ENCODE measurements at places on chromosomes 3 and 15. TPM values are rescaled to one million over a fixed set of nuclear protein-coding genes. Genes with fewer than 3 reads are reported as not detected.
A peak's percentile ranks its signal among the peaks of the same experiment; 100 is the strongest.

- no peaks in the 10 kb centered on the region for H3K27me3 ChIP-seq
- DNase-seq = no peak
- H3K4me3 ChIP-seq = no peak overlapping the region
- H3K27ac ChIP-seq = no peak overlapping the region
- H3K4me1 ChIP-seq = no peaks in the 10 kb centered on the region
- H3K36me3 ChIP-seq = no peaks in the 10 kb centered on the region
Measured at GRCh38 chr15:60957111-60957510, 272.0 kb downstream of the RORA start.

GRCh38 chr15:81865850-81866537, 179.8 kb downstream of the MEX3B start:
- no peaks in the 10 kb centered on the region for H3K4me1 ChIP-seq
- no peak overlapping the region for H3K27ac ChIP-seq
- no peaks in the 10 kb centered on the region for H3K27me3 ChIP-seq
- no peak overlapping the region for H3K4me3 ChIP-seq
- H3K36me3 ChIP-seq = no peaks in the 10 kb centered on the region

GRCh38 chr3:58801541-58801940, 135.0 kb upstream of the FAM3D start:
- no peak for DNase-seq
- H3K27me3 ChIP-seq = no peaks in the 10 kb centered on the region
- H3K36me3 ChIP-seq = no peaks in the 10 kb centered on the region
- no peak overlapping the region for H3K4me3 ChIP-seq

NR1I2 gene
- total RNA-seq = 220 TPM

DNA sequence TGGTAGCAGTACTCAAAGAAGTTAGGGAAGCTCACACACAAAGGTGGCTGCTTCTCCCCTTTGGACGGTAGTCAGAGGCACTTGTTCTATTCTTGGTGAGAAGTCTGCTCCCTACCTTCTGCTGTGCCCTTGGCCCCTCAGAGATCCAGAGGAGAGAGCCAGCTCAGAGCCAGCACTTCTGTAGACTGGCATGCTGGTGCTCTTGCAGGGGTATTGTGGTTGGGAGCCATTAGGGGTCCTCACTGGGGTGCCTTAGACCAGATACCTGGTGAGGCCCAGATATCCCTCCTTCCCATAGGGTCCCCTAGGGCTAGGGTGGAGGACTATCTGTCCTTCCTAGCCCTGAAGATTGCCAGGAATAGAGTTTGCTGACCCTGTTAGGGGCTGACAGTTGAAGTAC, 140.6 kb downstream of the EEFSEC start:
- H3K36me3 ChIP-seq = no peaks in the 10 kb centered on the region
- H3K27ac ChIP-seq = no peak overlapping the region
- DNase-seq = no peak
- no peak overlapping the region for H3K4me3 ChIP-seq

DNA sequence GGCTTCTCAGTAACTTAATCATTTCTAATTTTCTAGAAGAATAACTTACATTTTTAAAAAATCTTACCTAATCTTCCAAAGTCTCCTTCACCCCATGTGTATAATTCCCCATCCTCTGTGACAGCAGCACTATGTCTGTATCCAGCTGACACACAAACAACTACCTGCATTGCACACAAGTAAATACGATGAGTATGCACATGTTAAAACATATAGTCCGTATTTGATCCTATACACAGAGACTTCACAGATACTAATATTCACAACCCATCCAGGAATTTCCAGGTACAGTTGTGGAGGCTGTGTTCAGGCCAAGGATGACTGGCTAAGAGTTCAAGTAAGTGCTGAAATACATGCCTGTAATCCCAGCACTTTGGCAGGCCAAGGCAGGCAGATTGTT, 78.6 kb downstream of the HERC1 start:
- no peak overlapping the region for H3K27ac ChIP-seq
- DNase-seq = no peak
- H3K4me1 ChIP-seq = peaks cover 6% of the 10 kb centered on the region
- no peaks in the 10 kb centered on the region for H3K27me3 ChIP-seq
- no peaks in the 10 kb centered on the region for H3K36me3 ChIP-seq
- no peak overlapping the region for H3K4me3 ChIP-seq

DNA sequence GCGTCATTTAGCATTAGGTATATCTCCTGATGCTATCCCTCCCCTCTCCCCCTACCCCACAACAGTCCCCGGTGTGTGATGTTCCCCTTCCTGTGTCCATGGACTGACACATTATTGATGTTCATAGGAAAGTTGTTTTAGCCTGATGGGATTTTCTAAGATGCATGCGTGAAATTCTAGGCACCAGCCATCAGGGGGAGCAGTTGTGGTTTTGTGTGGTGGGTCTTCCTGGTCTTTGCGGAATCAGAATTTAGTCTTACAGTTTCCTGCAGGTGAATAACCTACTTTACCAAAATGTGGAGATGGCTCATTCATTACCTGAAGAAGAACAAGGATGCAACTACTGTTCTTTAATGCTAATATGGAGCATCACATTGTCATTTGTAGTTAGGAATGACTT, 455.0 kb upstream of the THBS1 start:
- H3K27me3 ChIP-seq = no peaks in the 10 kb centered on the region
- no peak overlapping the region for H3K27ac ChIP-seq
- no peaks in the 10 kb centered on the region for H3K36me3 ChIP-seq
- peak; percentile 32 for DNase-seq

USP4 gene
- 31.9 TPM for total RNA-seq

- no peaks in the 10 kb centered on the region for H3K36me3 ChIP-seq
- H3K4me1 ChIP-seq = no peaks in the 10 kb centered on the region
- no peak overlapping the region for H3K27ac ChIP-seq
Measured at GRCh38 chr3:39208463-39209055, 16.2 kb upstream of the XIRP1 start.

- H3K27me3 ChIP-seq = peaks cover 100% of the 10 kb centered on the region
- H3K4me1 ChIP-seq = peaks cover 13% of the 10 kb centered on the region
- DNase-seq = no peak
- no peak overlapping the region for H3K4me3 ChIP-seq
Measured at GRCh38 chr15:89412905-89413411, 78.3 kb upstream of the POLG start.

DNA sequence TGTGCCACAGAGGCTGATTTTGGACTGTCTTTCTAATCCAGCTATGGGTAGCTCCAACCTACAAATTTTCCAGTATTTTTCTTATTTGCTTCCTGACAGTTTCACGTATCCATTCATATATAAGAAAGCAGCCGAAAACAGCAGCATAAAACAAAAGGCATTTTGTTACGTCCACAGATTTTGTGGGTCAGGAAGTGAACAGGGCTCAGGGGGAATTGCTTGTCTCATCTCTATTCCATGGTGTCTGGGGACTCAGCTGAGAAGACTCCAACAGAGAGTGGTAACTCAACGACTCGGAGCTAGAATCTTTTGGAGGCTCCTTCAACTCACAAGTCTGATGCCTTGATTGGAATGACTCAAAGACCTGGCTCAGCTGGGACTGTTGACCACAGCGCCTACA, 11.7 kb upstream of the SAMMSON start:
- H3K27me3 ChIP-seq = no peaks in the 10 kb centered on the region
- no peak overlapping the region for H3K27ac ChIP-seq
- DNase-seq = no peak

GRCh38 chr3:120824613-120825012, 82.1 kb downstream of the GTF2E1 start:
- no peak for DNase-seq
- H3K27me3 ChIP-seq = no peaks in the 10 kb centered on the region
- no peak overlapping the region for H3K27ac ChIP-seq
- no peak overlapping the region for H3K4me3 ChIP-seq
- no peaks in the 10 kb centered on the region for H3K36me3 ChIP-seq
- H3K4me1 ChIP-seq = peaks cover 6% of the 10 kb centered on the region

DNA sequence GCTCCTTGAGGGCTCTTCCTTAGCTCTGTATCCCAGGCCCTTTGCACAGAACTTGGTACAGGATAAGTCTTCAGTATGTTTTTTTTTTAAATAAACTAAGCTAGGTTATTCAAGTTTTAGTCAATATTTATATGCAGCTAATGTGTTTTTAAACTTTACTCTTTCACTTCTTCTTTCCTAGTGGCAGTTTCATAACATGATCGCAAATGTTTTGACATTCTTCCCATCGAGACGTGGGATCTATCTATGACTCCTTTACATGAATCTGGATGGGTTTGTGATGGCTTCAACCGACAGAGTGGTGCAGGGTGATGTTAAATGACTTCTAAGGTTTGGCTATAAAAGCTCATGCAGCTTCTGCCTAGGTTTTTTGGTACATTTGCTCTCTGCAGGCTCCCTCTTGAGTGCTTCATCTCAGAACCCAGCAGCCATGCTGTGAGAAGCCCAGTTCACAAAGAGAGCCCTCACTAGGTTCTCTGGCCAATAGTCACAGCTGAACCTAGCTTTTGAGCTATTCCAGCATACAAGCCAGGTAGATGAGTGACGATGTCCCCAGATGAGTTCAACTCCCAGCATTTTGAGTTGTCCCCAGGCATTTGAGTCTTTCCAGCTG, 13.5 kb upstream of the MECOM start:
- DNase-seq = no peak
- no peak overlapping the region for H3K4me3 ChIP-seq
- no peaks in the 10 kb centered on the region for H3K36me3 ChIP-seq
- H3K4me1 ChIP-seq = no peaks in the 10 kb centered on the region
- H3K27ac ChIP-seq = no peak overlapping the region

DNA sequence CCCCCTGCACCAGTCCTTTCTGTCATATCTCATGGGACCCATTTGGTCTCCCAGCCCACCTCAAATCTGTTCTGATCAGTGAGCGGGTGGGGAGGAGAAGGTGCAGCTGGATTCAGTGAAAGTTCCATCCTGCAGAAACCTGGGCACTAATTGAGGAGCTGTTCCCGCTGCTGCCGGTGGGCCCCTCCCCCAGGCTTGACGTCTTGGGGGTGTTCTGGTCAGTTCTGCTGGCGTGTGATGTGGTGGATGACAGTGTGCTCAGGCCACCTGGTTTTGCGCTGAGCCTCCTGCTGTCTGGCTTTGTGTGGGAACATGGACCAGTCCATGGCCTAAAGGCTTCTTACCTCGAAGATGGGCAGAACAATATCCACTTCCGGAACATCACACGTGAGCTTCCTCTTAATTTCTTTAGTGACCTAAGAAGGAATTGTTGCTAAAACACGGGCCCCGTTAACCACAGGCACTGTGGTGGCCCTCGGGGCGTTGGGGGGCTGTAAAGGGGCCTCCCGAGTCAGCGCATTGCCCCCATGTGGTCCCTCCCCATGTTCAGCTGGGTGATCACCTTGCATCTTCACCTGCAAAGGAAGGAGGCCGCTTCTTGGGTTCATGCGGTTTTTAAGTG, 59.7 kb downstream of the RGMA start:
- peaks cover 48% of the 10 kb centered on the region for H3K4me1 ChIP-seq
- no peaks in the 10 kb centered on the region for H3K27me3 ChIP-seq
- H3K4me3 ChIP-seq = no peak overlapping the region
- DNase-seq = no peak
- peak overlapping the region; percentile 76 for H3K27ac ChIP-seq

CRYGS gene
- 4.4 TPM for total RNA-seq

GRCh38 chr15:89325039-89325803, 9.4 kb downstream of the POLG start:
- no peak overlapping the region for H3K4me3 ChIP-seq
- peaks cover 22% of the 10 kb centered on the region for H3K4me1 ChIP-seq
- peaks cover 12% of the 10 kb centered on the region for H3K36me3 ChIP-seq
- H3K27ac ChIP-seq = no peak overlapping the region

DNA sequence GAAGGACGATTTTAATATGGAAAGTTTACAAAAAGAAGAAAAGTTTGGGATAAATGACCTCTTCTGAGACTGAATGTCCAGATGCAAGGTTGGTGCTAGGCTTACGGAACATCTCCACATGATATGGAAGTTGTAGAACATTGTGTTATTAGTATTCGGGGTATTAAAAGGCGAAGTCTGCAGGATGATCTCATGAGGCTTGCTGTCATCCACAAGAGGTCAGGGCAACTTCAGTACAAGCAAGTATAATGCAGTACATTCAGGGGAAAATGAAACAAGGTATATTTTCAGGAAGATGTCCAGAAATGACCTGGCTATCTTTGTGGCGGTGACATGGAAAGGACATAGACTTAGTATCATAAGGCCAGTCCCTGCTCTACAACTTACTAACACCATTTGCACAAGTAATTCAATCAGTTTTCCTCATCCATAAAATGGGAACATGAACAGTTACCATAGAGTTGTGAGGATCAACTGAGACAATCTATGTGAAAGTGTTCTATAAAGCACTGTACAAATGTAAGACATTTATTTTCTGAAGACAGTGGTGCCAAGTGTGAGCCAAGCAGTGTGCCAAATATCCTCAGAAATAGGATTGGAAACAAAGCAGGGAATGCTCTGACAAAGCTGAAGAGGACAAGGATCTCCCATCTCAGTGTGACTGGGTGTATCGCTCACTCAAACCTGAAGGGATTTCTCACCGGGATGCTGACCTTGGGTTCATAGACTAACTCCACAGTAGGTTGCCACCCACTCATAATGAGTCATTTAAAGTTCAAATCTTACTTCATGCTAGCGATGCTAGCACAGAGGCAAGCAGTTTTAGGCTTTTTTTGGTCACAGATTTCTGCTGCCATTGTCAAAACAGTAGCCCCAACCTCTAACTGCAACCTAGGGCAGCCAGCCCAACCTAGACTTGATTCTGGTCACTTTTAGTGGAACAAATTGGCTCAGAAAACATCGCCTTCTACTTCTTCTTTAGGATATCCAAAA, 118.3 kb downstream of the TIGIT start:
- H3K27ac ChIP-seq = peak overlapping the region; percentile 48
- H3K36me3 ChIP-seq = no peaks in the 10 kb centered on the region
- no peak for DNase-seq
- no peaks in the 10 kb centered on the region for H3K27me3 ChIP-seq
- no peak overlapping the region for H3K4me3 ChIP-seq
- H3K4me1 ChIP-seq = peaks cover 20% of the 10 kb centered on the region

DNA sequence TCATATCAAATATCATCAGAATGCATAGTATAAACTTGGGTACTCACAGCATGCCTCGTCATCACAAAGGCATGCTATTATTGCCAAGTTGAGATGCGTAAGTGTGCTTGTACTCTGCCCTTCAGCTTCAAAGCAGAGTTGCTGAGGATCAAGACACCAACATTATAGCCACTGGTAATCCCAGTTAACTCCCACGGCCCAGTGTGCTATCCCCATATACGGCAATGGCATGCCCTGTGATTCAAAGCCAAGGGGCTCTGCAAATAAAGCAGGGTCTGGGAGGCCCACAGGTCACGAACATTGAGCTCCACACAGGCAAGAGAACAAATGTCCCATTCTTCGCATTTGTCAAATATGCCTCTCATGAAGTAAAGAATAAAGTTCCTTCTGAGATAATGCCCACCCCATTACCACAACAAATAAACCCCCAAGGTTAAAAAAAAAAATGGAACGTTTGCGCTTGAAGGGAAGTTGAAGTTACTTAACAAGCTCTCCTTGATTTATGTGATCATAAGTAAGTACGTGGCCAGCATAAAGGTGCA, 298.1 kb upstream of the NECTIN3 start:
- no peak for DNase-seq
- no peaks in the 10 kb centered on the region for H3K4me1 ChIP-seq
- H3K27ac ChIP-seq = no peak overlapping the region
- H3K36me3 ChIP-seq = no peaks in the 10 kb centered on the region
- no peak overlapping the region for H3K4me3 ChIP-seq

All from transverse colon (tissue), 4 donors.